ENCODE measurements at places on chromosomes 2 and 18. TPM values are rescaled to one million over a fixed set of nuclear protein-coding genes. Genes with fewer than 3 reads are reported as not detected.

Gene CHRND
- not detected for total RNA-seq

Gene HOXD12
- not detected for total RNA-seq

Gene KCTD1
- 28.9 TPM for total RNA-seq

Gene IMMT
- total RNA-seq: 81.8 TPM

Gene MYO5B
- total RNA-seq: not detected

Gene LIMS4
- 2.4 TPM for total RNA-seq

Gene CENPA
- total RNA-seq: 4.6 TPM

Gene EIF5B
- 39.8 TPM for total RNA-seq

Gene PFN4
- 1.9 TPM for total RNA-seq

DNA sequence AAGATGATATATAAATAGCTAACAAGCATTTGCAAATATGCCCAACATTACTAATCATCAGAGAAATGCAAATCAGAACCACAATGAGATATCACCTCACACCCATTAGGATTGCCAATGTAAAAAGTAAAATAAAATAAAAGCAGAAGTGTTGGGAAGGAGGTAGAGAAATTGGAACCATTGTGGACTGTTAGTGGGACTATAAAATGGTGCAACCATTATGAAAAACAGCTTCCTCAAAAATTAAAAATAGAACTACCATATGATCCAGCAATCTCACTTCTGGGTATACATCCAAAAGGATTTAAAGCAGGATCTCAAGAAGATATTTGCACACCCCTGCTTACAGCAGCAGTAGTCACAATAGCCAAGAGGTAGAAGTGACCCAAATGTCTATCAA, 99.8 kb upstream of the DAPL1 start:
- no peak overlapping the region for H3K4me3 ChIP-seq
- H3K36me3 ChIP-seq: peaks cover 6% of the 10 kb centered on the region
- H3K4me1 ChIP-seq: no peaks in the 10 kb centered on the region
- DNase-seq: no peak

DNA sequence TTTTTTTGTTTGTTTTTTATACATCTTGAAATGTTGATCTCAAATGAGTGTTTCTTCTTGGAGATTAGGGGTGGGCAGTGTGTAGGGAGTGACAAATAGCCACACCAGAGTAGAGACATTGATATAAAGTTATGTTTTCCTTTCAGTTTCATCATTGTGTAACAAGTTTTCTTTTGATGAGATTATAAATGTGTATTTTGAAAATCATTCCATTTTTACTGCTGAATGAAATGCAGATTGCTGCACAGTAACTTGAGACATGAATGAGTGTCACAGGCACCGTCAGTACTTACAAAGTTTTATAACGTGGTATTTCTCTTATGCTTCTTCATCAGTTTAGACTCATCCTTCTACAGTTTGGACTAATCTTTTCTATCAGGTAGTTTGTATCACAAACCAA, 370 bp downstream of the MEP1B start:
- no peak overlapping the region for H3K27ac ChIP-seq
- no peak overlapping the region for H3K4me3 ChIP-seq
- no peaks in the 10 kb centered on the region for H3K4me1 ChIP-seq
- H3K36me3 ChIP-seq: no peaks in the 10 kb centered on the region
- DNase-seq: no peak

DNA sequence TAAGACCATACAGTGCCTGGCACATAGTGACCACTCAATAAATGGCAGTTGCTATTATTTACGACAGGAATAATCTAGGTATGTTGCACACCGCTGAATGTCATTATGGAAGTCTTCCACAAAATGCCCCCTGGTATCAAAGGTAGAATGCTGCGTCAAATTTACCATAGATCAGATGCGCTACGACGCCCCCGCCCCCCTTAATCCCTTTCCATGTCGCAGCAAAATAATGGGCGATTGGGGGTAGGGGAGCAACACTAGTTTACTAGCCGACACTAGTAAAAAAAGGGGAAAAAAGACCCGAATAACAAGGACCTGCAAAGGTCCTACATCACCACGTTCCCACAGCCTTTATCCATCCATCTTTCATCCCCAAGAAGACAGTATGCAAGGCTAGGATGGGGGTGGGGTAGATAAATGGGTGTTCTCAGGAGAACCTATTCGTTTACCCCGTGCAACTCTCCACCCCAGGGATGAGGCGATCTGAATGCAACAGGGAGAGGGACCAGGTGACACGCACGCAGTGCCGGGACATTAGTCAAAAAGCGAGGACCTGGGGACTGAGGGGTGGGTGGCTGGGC, 455 bp downstream of the PREPL start:
- peaks cover 33% of the 10 kb centered on the region for H3K4me1 ChIP-seq
- peaks cover 3% of the 10 kb centered on the region for H3K36me3 ChIP-seq
- no peak for DNase-seq

DNA sequence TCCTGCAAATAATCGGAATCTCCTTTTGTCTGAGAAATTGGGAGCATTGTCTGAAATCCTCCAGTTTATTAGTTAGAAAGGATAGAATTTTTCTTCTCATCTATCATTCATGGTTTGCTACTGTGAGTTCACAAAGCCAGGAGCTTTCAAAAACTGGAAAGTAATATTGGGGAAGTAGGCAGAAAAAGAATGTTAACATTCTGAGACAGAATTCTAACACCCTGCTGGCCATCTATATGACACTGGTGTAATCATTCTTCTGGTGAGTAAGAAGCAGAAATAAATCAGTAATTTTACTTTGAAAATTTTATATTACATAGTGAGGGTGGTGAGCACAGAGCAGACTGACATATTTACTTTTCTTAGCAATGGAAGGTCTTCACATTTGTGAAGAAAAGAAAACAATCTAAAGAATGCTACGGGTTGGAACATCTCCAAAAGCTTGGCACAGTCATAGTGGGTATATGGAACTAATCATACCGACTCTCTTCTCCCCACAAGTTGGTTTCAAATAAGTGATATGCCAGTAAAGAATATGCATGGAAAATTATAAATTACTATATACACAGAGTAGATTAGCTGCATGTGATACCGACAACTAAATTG, 344.9 kb downstream of the LPIN1 start:
- no peak overlapping the region for H3K4me3 ChIP-seq
- peaks cover 65% of the 10 kb centered on the region for H3K4me1 ChIP-seq
- no peak for DNase-seq
- H3K36me3 ChIP-seq: no peaks in the 10 kb centered on the region
- peak overlapping the region; percentile 75 for H3K27ac ChIP-seq
- H3K27me3 ChIP-seq: no peaks in the 10 kb centered on the region

DNA sequence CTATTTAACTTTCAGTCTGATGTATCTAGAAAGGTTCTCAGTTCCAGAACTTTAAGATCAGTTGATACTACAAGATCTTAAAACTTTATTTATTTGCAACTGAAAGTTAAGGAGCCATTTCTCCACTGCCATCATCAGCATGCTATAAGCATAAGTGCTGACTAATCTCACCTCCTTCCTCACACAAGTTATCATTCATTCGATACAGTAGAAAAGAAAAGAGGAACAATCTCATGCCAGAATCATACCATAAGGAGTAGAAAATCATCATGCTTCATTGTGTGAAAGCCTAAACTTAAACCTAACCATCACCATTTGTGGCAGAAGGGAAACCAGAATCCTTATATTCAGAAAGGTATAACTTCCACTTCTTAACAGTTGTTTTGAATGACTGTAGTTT, 176.6 kb upstream of the NRXN1 start:
- H3K36me3 ChIP-seq: no peaks in the 10 kb centered on the region
- no peaks in the 10 kb centered on the region for H3K4me1 ChIP-seq
- no peak overlapping the region for H3K27ac ChIP-seq
- H3K4me3 ChIP-seq: no peak overlapping the region

DNA sequence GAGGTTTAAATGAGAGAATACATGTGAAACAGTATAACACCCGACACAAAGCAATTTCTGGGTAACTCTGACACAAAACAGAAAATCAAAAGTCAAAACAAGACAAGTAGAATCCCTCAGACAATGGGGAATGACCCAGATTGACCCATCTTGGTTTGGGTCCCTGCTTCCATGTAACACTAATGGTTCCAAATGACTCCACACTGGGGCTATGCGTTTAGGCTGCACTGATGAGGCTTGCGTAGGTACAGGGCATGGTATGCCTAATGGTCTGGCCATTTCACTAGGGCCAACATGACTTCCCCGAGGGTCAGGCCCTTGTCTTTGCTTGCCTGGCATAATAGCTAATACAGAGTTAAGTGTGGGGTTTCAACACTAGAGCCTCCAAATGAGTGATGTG, 27.2 kb upstream of the NFE2L2 start:
- peaks cover 18% of the 10 kb centered on the region for H3K4me1 ChIP-seq
- no peak overlapping the region for H3K4me3 ChIP-seq
- DNase-seq: no peak
- H3K27me3 ChIP-seq: no peaks in the 10 kb centered on the region
- no peak overlapping the region for H3K27ac ChIP-seq
- no peaks in the 10 kb centered on the region for H3K36me3 ChIP-seq

DNA sequence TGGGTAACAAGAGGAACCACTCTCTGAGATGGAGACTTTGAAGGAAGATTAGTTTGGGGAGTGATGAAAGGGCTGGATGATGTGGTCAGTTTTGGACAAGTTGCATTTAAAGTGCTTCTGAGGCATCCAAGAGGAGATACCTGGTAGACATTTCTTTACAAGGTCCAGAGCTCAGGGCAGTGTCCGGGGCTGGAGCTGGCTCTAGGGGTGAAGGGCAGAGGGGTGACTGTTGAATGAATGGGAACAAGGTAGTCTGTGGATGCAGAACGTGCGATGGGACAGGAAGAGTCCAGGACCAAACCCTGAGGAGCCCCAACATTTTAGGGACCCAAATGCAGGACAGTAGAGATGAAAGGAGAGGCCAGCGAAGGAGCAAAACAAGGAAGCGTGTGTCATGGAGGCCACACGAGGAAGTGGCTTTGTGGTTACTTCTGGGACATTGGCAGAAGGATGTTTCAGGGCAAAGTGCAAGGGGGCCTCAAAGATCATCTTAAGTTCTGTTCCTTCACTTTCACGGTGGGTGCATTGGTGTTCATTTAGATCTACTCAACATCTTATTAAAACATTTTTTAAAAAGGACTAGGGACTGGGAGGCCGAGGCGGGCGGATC, 13.6 kb upstream of the GPR35 start:
- DNase-seq: no peak
- peaks cover 11% of the 10 kb centered on the region for H3K36me3 ChIP-seq
- no peaks in the 10 kb centered on the region for H3K27me3 ChIP-seq
- no peaks in the 10 kb centered on the region for H3K4me1 ChIP-seq
- no peak overlapping the region for H3K27ac ChIP-seq
- H3K4me3 ChIP-seq: no peak overlapping the region

GRCh38 chr2:95165030-95165370, 609 bp upstream of the ZNF2 start:
- peak overlapping the region; percentile 98 for H3K4me3 ChIP-seq
- no peaks in the 10 kb centered on the region for H3K36me3 ChIP-seq
- peaks cover 28% of the 10 kb centered on the region for H3K4me1 ChIP-seq
- H3K27ac ChIP-seq: peak overlapping the region; percentile 99
- no peak for DNase-seq
- no peaks in the 10 kb centered on the region for H3K27me3 ChIP-seq

DNA sequence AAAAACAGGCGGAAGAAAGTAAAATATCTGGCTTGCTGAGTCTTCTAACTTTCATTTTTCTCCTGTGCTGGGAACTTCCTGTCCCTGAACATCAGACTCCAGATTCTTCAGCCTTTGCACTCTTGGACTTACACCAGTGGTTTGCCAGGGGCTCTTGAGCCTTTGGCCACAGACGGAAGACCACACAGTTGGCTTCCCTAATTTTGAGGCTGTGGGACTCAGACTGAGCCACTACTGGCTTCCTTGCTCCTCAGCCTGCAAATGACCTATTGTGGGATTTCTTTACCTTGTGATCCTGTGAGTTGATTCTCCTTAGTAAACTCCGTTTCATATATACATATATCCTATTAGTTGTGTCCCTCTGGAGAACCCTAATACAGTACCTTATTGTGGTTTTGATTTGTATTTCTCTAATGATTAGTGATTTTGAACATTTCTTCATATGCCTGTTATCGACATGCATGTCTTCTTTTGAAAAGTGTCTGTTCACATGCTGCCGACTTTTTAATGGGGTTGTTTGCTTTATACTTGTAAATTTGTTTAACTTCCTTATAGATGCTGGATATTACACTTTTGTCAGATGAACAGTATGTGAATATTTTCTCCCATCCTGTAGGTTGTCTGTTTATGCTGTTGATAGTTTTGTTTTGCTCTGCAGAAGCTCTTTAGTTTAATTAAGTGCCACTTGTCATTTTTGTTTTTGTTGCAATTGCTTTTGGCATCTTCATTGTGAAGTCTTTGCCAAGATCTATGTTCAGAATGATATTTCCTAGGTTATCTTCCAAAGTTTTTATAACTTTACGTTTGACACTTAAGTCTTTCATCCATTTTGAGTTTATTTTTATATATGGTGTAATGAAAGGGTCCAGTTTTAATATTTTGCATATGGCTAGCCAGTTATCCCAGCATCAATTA, 348.8 kb upstream of the SETBP1 start:
- no peaks in the 10 kb centered on the region for H3K4me1 ChIP-seq
- H3K4me3 ChIP-seq: no peak overlapping the region
- H3K27ac ChIP-seq: no peak overlapping the region
- no peaks in the 10 kb centered on the region for H3K36me3 ChIP-seq
- DNase-seq: no peak

- no peaks in the 10 kb centered on the region for H3K36me3 ChIP-seq
- no peak for DNase-seq
- H3K27ac ChIP-seq: no peak overlapping the region
- H3K27me3 ChIP-seq: peaks cover 5% of the 10 kb centered on the region
These were observed 332.2 kb upstream of the ST6GAL2 start for GRCh38 chr2:107218208-107218607.

DNA sequence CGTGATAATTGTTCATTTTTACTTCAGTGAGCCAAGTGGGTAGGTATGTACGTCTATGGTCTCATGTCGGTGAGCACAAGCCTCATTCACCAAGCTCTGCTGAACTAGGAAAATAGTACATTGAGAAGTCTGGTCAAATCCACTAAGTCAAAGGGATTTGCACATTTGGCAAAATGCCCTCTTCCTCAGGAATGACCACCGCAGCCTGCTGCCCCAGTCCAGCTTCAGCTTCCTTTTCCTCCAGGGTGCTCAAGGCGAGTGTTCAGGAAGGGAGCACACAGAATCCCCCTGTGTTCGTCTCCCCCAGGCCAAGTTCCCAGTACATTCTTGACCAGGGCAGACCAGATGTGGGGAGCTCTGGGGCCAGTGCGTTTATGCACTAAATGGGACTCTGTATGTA, 23.0 kb downstream of the TCF7L1 start:
- H3K4me3 ChIP-seq: no peak overlapping the region
- no peak for DNase-seq
- no peaks in the 10 kb centered on the region for H3K27me3 ChIP-seq
- no peaks in the 10 kb centered on the region for H3K36me3 ChIP-seq
- peaks cover 71% of the 10 kb centered on the region for H3K4me1 ChIP-seq

DNA sequence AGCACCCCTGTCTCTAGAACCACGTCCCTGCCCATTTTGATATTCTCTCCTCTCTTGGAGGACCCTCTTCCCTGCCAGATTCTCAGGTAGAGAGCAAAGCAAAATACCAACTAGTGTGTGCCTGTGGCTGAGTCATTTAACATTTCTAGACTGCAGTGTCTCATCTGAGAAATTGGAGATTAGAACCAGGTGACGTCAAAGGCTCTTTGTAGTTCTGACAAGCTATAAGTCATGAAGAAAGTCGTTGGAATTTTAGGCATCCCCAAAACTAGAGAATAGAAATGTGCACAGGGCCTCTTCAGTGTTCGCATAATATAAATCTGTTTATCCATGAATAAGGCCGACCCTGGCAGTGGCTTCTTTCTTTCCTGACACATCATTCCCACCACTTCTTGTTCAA, 74.4 kb upstream of the TANC1 start:
- peaks cover 12% of the 10 kb centered on the region for H3K4me1 ChIP-seq
- no peak overlapping the region for H3K4me3 ChIP-seq
- DNase-seq: no peak
- H3K27me3 ChIP-seq: no peaks in the 10 kb centered on the region
